RPMI8226 (cell line): ENCODE measurements at places on chromosomes 3 and 15.

DNA sequence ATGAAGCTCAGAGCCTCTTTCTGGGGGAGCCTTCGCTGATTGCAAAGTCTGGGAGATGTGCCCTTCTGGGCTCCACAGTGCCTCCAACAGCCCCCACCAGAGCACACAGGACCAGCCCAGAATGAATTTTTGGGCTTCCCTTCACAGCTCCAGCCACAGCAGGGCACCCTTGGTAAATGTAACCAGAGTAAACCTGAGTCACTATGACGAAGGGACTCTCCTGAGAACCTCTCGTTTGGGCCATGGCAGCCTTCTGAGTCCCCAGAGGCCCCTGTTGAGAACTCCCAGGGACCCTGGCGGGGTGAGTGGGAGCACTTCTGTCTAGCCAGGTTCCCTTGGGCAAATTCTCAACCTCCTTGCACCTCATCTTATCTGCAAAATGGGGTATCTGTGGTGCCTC, 20.8 kb downstream of the FAM3D start:
- DNase-seq = no peak

GRCh38 chr15:81942655-81943195, 103.1 kb downstream of the MEX3B start:
- no peak for DNase-seq

DNA sequence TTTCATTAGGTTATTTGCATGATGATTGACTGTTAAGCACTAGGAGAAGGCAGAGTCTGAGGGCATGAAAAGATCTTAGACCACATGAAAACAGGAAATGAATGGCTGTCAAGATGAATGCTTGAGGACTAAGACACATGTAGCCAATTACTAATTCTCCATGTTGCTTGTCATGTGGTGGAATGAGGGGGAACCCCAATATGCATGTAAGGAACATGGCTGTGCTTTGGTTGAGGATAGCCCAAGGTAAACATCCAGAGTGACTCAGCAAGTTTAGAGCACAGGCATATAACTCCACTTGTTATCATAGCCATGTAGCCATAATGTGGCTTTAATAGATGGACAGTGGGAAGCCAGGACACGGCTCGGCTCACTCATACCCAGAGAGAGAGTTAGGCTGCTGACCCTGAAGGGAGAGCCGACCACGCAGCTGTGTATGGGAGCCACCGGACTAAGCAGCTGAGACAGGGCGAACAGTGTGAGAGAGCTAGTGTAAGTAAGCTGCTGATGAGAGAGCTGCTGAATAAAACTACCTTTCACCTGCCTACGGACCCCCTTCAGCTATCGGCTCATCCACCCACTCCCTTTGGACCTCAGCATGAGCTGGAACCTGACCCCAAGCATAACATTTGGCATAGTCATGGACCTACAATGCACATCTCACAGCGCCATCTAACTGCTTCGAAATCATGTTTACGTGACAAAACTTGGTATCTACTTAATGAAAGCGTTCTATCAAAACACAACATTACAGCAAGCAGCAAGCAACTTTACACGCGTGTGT, 37.6 kb downstream of the ANO10 start:
- DNase-seq = no peak

DNA sequence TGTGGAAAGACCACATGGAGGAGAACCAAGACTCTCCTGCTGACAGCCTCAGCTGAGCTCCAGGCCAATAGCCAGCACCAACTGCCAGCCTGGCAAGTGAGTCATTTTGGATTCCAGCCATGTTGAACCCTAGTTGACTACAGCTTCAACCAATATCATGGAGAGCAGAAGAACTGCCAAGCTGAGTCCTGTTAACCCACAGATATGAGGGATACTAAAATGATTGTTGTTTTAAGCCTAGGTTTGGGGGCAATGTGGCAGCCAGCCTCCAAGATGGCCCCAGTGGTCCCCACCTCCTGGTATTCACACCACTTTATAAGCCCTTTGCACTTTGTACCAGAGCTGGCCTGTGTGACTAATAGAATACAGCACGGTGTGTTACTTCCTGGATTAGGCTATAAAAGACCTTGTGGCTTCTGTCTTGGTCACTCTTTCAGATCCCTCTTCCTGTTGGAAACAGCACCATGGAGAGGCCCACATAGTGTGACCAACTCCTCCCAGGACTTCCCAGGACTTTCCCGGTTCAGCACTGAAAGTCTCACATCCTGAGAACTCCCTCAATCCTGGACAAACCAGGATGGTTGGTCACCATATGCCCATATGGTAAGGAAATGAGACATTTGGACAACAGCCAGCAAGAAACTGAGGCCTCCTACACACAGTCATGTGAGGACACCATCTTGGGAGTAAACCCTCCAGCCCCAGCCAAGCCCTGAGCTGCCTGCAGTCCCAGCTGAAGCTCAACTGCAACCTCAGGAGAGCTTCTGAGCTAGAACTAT, 32.4 kb upstream of the CDV3 start:
- peak; percentile 59 for DNase-seq

DNA sequence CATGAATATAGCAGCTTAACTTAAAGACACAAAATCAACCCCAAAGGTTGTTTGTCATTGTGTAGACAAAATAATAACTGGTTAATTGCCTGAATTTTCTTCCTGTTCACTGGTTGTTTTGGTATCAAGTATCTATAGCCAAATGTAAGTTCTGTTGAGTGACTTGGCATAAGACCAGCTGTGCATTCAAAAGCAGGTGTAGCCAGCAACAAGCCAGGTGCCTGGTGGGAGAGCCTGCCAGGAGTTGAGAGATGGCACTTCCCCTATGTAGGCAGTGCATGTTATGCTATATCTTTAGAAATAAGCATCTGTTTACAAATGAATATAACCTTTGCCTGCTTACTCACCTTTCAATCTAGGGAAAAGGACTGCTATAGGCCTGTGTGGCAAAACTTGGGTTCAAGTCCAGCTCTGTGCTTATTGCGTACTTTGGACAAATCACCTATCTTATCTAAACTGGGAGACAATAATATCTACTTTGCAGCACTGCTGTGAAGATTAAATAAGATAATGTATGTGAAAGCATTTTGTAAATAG, 84.9 kb upstream of the TBL1XR1 start:
- DNase-seq = peak; percentile 98

DNA sequence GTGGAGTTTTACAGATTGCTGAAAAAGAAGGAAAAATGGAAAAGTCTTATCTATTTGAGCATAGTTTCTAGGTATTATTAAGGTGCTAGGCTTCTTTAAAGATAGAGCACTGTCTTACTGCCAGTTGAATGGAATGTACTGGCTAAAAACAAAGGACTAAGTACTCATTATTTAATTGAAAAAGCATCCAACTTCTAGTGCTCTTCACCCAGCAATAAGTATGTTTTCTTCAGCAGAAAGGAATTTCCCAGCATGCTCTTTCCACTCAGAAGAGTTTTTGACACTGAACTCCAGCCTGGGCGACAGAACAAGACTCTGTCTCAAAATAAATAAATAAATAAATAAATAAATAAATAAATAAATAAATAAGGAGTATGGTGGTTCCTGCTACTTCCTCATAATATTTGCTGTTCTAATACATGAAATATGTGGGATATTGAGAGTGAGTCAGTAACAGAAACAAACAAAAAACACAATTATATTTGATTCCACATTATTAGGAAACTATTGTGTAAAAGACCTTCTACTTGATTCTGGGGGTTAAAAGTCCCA, 70.6 kb downstream of the ATP13A4 start:
- no peak for DNase-seq

DNA sequence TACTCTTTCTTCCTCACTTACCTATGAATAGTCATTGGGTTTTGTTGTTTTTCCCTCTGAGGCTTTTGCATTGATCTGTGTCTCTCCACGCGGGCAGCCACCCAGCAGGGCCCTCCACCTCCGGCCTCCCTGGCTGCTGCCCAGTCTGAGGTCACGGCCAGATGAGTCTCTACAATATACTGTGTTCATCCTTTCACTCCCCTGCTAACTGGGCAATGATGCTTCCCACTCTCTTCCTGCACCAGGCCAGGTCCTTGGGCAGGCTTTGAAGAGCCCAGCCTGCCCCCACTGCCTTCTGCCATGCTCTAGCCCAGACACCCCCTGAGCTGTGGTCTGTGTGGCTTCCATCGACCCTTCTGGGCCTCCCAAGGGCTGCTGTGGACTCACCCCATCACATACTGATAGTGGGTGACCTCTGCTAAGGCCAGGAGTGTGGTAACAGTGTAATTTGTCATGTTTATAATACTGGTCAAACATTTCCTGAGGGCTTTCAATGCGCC, 18.0 kb downstream of the PDIA5 start:
- DNase-seq = no peak

DNA sequence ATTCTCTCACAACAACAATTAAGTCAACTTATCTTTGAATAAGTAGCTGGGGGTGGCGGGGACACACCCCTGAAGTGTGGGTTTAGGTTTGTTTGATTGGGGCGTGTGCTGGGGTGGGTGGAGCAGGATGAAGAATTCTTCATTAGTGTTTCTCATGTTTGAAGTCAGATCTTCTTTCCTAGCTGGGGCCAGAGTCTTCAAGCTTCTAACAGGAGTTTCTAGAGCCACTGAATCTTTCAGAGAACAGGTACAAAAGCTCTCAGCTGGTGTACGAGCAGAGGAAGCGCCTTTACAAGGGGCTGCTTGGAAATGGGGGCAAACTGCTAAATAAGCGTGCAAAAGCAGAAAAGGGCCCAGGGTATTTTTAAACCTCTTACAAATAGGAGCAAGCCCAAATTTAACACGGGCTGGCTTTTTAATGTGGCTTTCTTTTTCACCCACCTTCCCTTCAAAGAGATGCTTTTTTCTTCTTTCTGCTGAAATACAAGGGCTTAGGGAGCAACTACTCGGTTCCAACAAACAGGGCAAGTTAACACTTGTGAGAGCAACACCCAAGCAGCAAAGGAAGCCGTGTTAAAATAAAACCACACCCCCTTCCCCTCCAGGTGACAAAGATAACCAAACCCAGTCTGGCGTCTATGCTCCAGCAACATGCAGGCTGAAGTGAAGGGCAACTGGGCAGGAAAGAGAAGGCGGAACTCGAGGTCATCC, 86.9 kb upstream of the RASGRP1 start:
- no peak for DNase-seq

GRCh38 chr3:95167748-95168147, 1104.9 kb downstream of the NSUN3 start:
- DNase-seq = no peak
